ENCODE measurements at places on chromosomes 2 and 18.

- DNase-seq = no peak
These were observed 31.0 kb downstream of the EIF2AK3 start for GRCh38 chr2:88596141-88596830.

DNA sequence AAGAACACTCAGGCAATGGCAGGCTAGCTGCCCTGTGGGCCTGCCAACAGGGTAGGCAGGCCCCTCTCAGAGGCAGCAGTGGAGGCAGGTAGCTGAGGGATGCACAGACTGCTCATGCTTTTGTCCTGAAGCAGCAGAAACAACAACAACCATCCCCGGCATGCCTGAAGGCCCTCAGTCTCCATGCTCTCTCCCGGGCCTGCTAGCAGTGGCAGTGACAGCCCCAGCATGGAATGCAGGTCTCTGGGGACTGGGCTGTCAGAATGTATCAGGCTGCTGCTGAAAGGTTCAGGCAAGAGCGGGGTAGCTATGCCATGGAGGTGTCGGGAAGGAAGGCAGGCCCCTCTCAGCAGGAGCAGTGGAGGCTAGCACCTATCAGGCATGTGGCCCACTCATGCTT, 209.8 kb downstream of the KCNJ3 start:
- no peak for DNase-seq

DNA sequence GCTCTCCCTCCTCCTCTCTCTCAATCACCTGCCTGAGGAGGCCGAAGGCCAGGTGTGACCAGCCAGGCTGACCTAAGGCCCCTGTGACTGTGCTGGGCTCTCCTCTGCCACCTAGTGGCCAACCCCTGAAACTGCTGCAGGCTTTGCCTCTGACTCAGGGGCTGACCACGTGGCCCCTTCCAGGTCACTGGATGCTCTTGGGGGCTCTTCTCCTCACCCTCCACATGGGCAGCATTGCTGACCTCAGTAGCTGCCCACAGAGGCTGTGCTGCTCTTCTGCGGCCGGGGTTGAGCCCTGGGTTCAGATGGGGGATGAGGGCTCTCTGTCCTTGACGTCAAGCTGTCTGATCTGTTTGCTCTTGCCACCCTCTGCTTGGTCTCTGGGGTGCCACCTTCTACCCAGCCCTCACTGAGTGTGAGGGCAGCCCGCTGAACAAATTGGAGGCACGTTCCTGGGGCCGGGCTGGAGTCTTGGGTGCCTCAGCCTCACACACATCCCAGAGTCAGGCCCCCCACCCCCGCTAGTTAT, 122.7 kb downstream of the TWIST2 start:
- peak; percentile 43 for DNase-seq

- no peak for DNase-seq
These were observed 81.4 kb upstream of the MSH2 start for GRCh38 chr2:47321411-47322031.

DNA sequence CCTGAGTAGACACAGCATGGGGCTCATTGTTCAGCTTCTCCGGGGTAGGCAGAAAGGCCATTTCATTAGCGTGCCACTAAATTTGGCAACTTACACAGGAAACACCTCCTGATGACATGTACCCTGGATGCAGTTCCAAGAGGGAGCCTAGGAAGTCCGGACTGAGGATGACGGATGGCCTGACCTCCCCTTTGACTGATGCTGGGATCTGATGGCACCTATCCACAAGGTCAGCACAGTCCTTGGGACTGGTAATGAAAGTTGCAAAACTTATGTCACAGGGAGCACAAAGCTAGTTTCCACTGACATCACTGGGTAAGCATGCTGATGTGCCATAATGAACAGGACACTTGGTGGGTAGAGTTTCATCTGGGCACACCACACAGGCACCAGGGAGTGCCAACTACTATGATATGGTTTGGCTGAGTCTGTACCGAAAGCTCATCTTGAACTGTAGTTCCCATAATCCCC, 126.7 kb upstream of the ARL4C start:
- no peak for DNase-seq

DNA sequence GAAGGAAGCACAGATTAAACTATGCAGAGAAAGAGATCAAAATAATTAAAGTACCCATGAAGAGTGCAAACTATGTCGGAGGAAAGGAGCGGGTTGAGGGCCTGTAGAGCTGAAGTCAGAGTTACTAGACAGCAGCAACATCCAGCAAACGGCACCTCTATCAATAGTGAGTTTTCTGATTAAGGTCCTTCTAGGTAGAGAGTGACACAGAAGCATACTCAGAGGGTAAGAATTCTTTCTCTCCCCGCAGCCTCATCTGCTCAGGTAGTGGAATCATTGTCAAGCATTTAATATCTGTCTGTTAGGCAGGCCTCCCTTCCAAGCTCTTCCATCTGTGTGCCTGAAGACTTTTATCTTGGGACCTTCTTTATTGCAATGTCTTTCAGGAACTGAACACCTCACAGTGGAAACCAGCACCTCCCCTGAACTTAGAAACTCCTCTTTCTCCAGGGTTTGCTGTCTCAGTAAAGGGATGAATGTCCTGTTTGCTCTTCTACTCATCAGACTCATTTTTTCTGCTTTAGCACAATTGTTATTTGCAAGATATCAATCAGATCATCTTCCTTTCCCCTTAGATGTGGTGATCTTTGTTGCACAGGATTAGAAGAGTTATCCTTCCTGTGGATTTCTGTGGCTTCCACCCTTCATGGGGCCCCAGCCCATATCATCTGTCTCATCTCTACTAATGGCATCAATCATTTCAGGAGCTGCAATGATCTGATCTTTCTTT, 28.8 kb downstream of the SP140 start:
- DNase-seq = peak; percentile 86

GRCh38 chr2:71685073-71685848, 231.9 kb downstream of the DYSF start:
- no peak for DNase-seq

DNA sequence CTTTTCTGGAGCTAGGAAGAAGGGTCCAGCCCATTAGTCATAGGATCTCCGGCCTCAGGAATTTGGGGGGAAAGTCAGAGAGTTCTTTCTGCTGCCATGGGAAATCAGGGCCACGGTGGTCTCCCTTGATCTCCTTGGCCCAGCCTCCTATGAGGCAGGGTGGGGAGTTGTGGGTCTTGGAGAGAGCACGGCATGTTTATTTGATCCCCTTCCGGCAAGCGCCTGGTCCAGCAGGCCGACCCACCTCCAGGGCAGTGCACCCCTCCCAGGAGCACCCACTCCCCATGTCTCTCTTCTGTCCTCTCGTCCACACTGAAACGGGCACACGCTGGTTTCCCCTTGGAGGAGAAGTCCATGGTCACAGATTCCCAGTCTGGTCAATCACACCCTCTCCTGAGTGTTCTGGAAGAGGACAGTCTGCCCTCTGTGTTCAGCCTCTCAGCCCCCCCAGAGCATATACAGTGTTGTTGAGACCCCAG, 464.6 kb upstream of the HS6ST1 start:
- DNase-seq = no peak

- DNase-seq = no peak
These were observed 1616.3 kb upstream of the ACVR2A start for GRCh38 chr2:146228466-146229058.

- no peak for DNase-seq
These were observed 84.7 kb downstream of the GLI2 start for GRCh38 chr2:120820263-120820952.

- peak; percentile 35 for DNase-seq
These were observed 51.8 kb downstream of the LPIN2 start for GRCh38 chr18:2960983-2961696.

DNA sequence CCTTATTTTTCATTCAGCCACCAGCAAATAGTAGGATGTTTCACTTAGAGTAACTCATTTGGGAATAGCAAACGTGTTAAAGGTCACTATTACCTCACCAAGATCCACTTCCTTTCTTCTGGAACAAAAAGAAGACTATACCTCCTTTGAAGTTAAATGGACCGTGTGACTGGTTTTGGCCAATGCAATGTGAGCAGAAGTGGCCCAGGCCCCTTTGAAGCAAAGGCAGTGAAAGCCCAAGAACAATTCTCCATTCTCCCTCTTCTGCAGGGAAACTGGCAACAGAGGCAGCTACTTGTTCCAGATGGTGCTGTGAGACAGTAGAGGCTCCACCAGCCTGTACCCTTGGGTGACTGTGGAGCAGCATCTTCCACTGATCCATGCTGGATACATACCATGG, 11.3 kb upstream of the MALL start:
- DNase-seq = no peak

- DNase-seq = no peak
These were observed 45.7 kb downstream of the HDAC4 start for GRCh38 chr2:239355139-239355538.

DNA sequence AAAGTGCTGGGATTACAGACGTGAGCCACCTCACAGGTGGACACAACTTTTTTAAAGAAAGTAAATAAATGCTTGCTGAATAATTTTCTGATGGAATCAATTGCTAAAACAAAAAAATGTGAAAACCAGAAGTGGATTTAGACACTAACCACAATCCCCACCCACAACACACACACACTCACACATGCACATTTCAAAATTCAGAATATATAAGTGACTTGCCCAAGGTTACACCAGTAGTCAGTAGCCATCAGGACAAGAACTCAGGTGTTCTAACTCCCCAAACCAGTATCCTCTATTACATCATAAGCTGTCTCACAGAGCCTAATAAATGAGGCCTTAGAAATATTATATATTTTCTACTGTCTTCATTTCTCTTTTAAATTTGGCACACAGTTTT, 1923.6 kb upstream of the PIK3C3 start:
- DNase-seq = no peak
